ENCODE measurements at places on chromosomes 4 and X.

GRCh38 chr4:121998024-121998423, 46.2 kb upstream of the TRPC3 start:
- no peak overlapping the region for H3K27ac ChIP-seq
- no peaks in the 10 kb centered on the region for H3K36me3 ChIP-seq
- H3K4me3 ChIP-seq = no peak overlapping the region
- H3K27me3 ChIP-seq = no peaks in the 10 kb centered on the region

DNA sequence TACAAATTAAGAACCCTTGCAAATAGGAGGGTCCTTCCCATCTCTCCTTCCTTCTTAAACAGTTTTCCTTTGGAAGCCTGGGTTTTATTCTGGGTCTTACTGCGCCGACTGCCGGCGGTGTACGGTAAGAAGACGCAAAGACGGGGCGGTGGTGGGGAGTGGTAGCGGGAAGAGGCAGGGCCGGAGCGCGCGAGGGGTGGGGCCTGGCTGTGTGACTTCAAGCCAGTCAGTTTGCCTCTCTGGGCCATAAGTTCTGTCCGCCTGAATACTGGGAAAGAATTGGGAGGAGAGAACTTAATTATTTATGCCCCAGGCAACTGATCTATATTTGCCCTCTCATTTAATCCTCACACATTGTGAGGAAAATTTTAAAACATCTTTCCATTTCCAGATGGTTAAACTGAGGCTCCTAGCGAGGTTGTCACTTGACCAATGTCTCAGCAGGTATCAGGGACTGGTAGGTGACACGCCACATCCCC, 726 bp upstream of the KANTR start:
- H3K4me3 ChIP-seq = peak overlapping the region; percentile 88
- DNase-seq = peak; percentile 83
- no peaks in the 10 kb centered on the region for H3K36me3 ChIP-seq
- H3K4me1 ChIP-seq = peaks cover 7% of the 10 kb centered on the region
- H3K27me3 ChIP-seq = no peaks in the 10 kb centered on the region
- H3K27ac ChIP-seq = peak overlapping the region; percentile 81

DNA sequence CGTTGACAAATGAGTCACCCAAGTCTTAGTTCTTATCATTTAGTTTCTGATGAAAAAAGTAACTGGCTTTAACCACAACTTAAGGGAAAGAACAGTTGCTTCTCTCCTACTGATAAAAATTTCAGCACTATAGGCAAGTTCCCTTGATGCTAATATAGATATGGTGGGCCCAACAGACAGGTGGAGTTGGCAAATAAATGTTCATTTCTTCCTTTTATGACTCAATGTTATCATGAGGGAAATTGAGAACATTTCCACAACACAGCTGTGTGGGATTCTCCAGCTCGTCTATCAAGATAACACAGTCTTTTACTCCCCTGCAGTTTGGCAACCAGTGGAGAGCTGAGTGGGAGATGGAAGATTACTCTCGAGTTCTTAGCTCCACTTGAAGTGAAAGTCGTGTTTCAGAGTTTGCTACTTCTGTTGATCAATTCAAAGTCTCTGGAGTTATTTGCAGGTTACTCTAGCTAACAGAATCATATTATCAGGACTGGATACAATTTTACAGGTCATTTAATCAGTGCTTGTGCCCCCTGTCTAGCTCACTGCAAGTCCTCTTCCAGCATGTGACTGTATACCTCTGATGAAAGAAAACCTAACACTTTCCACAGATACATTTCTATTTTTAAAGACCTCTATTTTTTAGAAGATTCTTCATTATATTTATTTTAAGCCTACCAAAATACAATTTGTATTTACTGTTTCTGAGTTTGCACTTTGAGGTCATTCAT, 270.6 kb upstream of the GK2 start:
- no peaks in the 10 kb centered on the region for H3K4me1 ChIP-seq
- H3K27ac ChIP-seq = no peak overlapping the region
- no peak overlapping the region for H3K4me3 ChIP-seq
- DNase-seq = no peak
- no peaks in the 10 kb centered on the region for H3K27me3 ChIP-seq
- H3K36me3 ChIP-seq = no peaks in the 10 kb centered on the region

GRCh38 chr4:169282429-169283113, 11.8 kb upstream of the SH3RF1 start:
- no peak overlapping the region for H3K27ac ChIP-seq
- H3K4me1 ChIP-seq = no peaks in the 10 kb centered on the region
- H3K4me3 ChIP-seq = no peak overlapping the region
- no peaks in the 10 kb centered on the region for H3K27me3 ChIP-seq
- H3K36me3 ChIP-seq = no peaks in the 10 kb centered on the region
- DNase-seq = no peak

DNA sequence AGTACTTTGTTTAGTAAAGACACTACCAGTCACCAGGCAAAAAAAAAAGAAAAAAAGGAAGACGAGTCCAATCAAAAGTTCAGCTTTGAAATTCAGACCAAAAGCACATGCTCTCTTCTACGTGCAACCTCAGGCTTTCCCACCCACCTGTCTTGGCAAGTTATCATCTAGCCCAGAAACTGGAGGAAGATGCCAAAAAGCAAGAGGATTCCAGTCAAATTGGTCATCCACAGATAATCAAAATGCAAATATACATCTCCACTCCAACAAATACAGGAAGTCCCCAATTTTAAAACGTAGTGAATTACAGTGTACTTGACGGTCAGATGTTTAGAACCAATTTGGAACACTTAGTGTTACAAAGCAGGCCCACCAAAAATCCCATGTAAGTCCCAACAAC, 96.5 kb downstream of the PALLD start:
- H3K4me3 ChIP-seq = no peak overlapping the region
- no peak overlapping the region for H3K27ac ChIP-seq
- H3K27me3 ChIP-seq = no peaks in the 10 kb centered on the region
- H3K36me3 ChIP-seq = no peaks in the 10 kb centered on the region

- no peak overlapping the region for H3K27ac ChIP-seq
- no peaks in the 10 kb centered on the region for H3K4me1 ChIP-seq
- no peaks in the 10 kb centered on the region for H3K27me3 ChIP-seq
- DNase-seq = no peak
- H3K36me3 ChIP-seq = no peaks in the 10 kb centered on the region
- no peak overlapping the region for H3K4me3 ChIP-seq
Observed at GRCh38 chrX:119132316-119132715, 4.7 kb upstream of the KIAA1210 start.

GRCh38 chr4:102543030-102543928, 42.1 kb downstream of the NFKB1 start:
- H3K36me3 ChIP-seq = peaks cover 4% of the 10 kb centered on the region
- H3K4me3 ChIP-seq = no peak overlapping the region
- DNase-seq = no peak
- H3K4me1 ChIP-seq = peaks cover 7% of the 10 kb centered on the region
- H3K27me3 ChIP-seq = no peaks in the 10 kb centered on the region
